NCI-H524 (cell line): ENCODE measurements at places on chromosomes 12 and 14.

GRCh38 chr14:55317542-55318306 is 46.5 kb downstream of the FBXO34 start:
- DNase-seq: peak; percentile 67

DNA sequence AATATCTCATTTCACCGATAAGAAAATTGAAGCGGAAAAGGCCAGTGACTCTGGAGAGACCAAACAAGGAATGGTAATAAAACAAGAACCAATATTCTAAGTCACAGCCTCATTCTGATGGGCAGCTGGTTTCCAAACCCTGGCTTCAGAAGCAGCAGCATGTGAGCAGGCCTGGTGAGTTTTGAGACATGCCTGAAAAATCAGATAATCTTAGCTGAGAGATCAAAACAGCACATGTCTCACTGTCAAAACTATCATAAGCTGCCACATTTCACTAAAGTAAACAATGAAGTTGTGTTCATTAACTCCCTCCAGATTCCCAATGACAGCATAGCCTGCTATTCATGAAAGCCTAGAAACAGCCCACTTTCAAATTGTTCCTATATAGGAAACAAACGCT is 36.5 kb downstream of the CIT start:
- no peak for DNase-seq

- no peak for DNase-seq
Measured at GRCh38 chr14:104441275-104442106, 138.1 kb upstream of the C14orf180 start.

GRCh38 chr14:45135156-45135555 is 574 bp upstream of the FANCM start:
- DNase-seq: no peak

GRCh38 chr14:99389174-99389826 is 91.4 kb downstream of the SETD3 start:
- peak; percentile 50 for DNase-seq

- DNase-seq: no peak
Measured at GRCh38 chr14:23137192-23137812, 18.2 kb upstream of the CEBPE start.

DNA sequence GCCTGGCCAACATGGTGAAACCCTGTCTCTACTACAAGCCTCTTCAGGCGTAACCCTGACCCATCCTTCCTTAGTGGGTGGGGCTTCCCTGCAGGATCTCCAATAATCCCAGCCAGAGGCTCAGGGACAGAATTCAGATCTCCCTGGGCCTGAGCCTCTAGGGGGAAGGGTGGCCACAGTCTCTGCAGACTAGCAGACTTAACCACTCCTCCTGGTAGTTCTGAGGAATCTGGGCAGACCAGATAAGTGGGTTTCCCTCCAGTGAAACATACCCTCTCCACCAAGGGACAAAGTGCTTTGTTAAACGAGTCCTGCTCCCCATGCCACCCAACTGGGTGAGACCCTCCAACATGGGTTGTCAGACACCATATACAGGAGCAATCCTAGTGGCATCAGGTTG is 36.6 kb upstream of the TRIM9 start:
- no peak for DNase-seq

DNA sequence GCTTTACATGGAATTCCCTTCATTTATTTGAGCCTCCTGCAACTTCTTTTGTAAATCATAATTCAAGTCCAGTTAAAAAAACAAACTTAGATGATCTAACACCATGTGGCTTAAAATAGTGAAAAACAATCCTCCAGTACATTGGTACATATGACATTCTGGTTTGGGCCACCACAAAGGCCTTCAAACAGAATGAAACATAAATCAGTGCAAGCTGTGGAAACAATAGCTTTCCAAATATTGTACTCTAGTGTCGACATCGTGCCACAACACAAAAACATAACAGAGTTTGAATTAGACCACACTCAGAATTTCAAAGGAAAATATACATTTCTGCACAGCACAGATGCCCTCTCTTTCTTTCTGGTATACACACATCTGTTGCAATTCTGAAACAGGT is 751.3 kb downstream of the SLC6A15 start:
- no peak for DNase-seq

- peak; percentile 69 for DNase-seq
Measured at GRCh38 chr14:70638416-70638815, 3.3 kb upstream of the TTC9 start.

DNA sequence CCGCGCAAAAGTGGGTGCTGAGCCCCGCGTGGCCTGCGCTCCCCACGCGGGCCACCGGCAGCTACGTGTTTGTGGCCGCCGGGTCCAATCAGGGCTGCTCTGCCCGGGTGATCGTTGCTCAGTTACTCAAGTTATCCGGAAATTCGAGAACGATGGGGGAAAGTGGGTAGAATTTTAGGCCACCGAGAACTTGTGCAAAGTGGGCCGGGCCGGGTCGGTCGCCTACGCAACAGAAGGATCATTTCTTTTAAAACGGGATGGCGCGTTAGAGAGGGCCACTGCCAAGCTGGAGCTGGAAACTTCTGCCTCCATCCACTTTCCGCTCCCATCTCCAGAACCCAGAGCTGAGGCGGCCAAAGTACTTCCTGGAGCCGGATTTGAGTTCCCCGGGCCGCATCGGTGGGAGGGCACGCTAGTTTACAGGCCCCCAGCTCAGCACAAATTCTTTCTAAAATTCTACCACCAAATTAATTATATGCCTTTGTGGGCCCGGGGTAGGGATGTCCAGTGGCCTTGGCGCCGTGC is 3.5 kb downstream of the RFX4 start:
- DNase-seq: no peak

DNA sequence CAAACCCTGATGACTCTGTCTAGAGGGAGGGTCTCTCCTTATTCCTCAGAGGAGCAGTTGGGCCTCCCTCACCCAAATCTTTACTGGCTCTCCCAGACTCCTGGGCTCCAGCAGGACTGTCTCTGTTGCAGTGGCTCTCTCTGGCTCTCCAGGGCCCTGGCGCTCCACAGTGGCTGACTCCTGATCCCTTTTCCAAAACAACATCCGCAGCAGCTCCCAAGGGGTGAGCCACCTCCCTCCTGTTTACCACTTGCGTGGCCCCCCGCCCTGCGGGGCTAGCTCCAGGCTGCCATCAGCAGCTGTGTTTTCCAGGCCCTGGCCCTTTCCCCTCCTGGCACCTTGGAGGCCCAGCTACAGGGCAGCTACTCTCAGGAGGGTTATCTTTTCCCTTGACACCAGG is 123.5 kb downstream of the CALM1 start:
- DNase-seq: peak; percentile 38

- no peak for DNase-seq
Measured at GRCh38 chr14:47277703-47278102, 397.7 kb downstream of the MDGA2 start.

DNA sequence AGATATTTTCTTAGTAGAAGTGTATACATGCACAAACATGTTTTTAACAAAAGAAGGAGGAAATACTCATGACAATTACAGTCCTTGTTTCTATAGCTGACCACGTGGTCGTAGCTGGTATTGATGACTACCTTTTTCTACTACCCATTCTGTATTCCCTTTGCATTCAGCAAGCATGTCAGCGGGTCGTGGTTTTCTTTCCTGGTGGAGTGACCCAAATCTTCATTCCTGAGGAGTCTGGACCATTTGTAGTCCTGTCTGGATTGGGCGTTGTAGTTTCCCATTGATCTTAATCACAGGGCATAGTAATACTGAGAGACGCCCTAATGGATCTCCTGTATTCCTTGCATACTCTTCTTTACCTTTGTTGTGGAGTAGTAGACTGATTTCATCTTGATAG is 472.1 kb upstream of the RGS6 start:
- no peak for DNase-seq

- peak; percentile 72 for DNase-seq
Measured at GRCh38 chr14:54902143-54902520, 494 bp downstream of the GCH1 start.

DNA sequence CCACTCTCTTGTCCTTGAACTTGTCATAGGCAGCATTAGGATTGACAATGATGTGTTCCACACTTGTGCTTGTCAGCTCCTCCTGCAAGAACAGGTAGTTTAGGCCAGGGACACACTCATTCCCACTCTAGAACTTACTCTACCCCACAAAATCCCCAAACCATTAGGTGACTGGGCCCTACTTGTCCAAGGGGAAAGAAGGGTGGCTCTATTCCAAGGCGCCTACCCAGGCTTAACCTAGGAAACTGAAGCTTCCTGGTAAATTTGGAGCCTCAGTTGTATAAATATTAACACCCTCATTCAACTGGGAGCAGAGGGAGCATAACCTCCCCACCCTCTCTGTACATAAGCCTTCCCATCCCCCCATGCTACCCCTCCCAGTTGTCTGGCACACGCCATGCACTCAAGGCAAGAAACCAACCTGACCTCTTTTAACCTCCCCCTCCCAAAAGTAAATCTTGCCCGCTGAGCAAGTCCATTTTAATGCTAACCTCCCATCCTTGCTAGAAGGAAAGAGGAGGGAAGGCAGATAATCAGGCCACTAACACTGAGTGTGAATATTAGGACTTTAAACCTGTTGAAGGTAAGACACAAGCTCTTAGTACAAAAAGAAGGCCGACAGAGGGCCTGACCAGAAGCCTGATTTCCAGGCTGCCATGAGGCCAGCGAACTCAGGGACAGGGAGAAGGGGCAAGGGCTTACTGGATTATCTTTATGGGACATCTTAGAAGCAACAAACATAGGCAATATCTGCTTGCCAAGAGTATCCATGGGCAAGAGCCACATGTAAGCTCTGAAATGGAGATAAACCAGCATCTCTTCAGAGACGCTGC is 11.0 kb downstream of the DCTN2 start:
- no peak for DNase-seq

- no peak for DNase-seq
Measured at GRCh38 chr12:3145033-3145432, 67.9 kb downstream of the TSPAN9 start.

DNA sequence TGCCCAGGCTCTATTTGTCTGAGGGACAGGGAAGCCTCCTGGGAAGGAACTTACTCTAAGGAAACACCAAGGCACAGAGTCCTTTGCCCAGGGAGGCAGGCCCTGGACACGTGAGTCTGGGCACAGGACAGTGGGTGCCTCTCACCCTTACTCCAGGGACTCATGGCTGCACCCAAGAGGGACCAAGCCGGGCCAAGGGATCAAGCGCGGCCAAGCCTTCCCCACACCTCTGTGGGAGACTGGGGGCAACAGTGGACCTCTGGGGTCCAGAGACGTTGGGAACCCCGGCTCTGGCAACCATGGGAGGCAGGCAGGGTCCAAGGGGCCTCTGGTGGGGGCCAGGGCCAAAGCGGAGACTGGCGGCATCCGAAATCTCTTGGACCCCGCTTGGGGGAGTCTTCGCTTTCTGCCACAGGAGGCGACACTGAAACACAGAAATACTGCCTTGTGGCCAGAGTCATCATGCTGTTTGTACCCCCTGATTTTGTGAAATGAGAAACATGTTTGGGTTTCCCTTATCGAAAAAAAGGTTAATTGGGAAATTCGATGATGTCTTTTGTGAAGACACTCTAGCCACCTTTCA is 51.7 kb upstream of the BCL11B start:
- DNase-seq: no peak

DNA sequence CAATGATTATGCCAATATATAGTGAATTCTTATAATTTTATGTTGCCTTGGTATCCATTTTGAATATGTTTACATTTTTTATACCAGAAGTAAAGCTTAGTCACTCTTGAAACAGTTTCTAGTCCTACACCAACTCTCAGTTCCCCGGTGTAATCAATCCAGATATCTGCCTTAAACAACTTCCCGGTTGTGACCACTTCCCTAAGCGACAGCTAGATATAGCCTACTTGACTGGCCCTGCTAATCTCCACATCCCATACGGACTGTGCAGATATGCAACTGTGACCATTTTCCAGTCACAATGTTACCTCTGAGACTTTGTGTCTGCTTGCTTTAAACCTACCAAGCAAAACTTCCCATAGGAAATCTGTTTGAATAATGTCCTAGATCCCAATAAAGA is 1551.5 kb upstream of the SEL1L start:
- no peak for DNase-seq

GRCh38 chr12:27366621-27367020 is 34.0 kb downstream of the BMAL2 start:
- no peak for DNase-seq

GRCh38 chr12:8870586-8870985 is 43.7 kb upstream of the PHC1 start:
- DNase-seq: no peak

DNA sequence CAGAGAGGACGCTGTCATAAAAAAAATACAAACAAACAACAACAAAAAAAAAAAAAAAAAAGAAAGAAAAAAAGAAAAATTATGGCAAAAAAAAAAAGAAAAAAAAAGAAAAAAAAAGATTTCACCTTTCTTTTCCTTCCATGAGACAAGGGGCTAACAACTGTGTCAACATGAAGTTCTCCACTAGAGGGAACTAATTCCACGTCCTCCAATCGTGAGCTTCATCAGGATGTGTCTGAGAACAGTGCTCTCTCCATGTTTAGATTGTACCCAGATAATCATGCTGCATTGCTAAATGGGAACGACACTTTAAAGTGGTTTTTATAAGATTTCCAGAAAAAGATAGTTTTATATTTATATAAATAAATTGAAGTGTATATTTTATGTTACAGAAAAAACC is 96.2 kb upstream of the PTPRB start:
- DNase-seq: peak; percentile 31

DNA sequence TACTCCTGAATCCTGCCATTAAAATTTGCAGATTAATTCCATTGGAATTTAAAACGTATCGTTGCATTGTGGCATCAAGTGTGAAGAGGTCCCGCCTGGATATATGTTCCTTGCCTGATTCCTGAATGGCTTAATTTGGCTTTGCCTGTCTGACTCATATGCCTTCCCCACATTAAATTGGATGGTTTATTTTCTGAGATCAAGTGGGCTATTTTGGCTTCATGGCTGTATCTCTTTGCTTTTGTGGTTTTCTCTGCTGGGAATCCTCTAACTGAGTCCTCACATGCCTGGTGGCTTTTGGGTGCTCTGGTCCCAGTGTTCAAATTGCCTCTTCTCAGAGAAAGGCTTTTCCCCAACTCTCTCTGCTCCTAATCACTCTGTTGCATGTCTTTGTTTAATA is 127.9 kb upstream of the DYRK2 start:
- no peak for DNase-seq

GRCh38 chr12:50018154-50018553 is 7.1 kb downstream of the RACGAP1 start:
- no peak for DNase-seq

- DNase-seq: no peak
Measured at GRCh38 chr12:132872975-132873421, 14.4 kb downstream of the CHFR start.

GRCh38 chr12:67662910-67663538 is 14.5 kb downstream of the DYRK2 start:
- no peak for DNase-seq

DNA sequence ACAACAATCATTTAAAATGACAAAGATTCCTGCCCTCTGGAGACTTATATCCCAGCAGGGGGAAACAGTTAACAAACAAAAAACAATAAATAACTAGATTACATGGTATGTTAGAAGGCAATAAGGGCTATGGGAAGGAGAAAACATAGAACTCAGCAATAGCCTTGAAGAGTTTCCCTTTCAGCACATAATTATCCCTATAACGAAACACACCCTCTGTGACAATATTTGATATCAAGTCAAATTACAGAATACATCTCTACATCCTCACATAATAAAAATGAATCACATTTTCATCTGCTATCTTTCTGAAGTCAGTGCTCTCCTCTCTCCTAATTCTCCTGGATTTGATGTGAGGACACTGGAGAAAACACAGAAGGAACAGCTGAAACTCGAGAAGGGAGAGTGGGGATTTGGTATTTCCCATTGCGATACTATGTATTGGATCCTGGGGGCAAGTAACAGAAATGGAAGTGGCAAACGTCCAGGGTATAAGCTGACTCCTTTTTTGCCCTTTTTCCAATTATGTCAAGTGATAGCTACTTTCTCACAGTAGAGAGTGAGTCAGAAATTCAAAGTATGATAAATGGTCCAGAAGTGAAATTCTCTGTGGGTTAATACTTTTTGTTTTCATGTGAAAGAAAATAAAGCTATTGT is 9.7 kb upstream of the PTGER2 start:
- no peak for DNase-seq
